H9 (cell line): ENCODE measurements at places on chromosomes 11 and 22.

DNA sequence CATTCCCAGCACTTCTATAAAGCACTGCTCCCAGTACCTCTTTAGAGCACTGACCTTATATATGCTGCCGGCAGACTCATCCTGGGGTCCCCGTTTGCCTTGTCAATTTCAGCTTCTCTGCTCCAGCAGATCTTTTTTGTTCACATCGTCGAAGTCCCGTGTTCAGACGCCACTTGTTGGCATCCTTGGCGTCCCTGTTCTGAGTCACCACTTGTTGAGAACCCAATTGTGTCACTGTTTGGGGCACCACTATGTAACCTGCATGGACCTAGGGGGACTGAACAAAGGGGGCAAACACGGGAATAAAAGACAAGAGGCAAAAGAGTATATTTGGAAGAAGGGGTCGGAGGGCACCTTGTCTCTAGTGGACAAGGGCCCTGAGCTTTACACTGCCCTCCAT lies 25.5 kb downstream of the OR10A6 start:
- DNase-seq = no peak

DNA sequence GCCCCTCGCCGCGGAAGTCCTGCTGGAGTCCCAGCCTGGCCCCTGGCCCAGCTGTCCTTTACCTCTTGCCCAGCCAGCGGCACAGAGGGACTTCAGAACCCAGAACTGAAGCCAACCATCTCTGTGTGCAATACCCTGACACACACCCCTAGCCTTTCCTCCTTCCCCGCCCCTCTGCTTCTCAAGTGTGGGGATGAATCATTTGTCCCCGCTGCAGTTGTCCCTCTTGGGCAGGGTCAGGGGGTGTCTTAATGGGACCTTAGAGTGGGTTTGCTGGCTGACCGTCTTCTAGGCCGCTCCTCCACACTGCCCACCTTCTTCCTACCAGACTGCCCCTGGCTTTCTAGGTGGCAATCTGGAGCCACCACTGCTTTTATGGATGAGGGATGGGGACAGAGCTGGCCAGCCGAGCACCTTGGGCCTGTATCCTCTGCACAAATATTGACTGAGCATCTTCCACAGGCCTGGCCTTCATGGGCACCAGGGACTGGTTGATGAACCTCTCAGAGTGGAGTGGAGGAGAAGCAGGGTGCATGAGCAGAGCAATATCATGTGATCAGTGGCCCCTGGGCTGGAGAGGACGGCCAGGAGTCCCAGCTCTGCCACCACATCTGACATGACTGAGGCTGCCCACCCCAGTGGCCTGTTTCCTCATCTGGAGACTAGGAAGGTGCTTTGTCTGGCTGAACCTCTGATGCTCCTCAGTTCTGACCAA lies 668 bp upstream of the CHST1 start:
- no peak for DNase-seq

DNA sequence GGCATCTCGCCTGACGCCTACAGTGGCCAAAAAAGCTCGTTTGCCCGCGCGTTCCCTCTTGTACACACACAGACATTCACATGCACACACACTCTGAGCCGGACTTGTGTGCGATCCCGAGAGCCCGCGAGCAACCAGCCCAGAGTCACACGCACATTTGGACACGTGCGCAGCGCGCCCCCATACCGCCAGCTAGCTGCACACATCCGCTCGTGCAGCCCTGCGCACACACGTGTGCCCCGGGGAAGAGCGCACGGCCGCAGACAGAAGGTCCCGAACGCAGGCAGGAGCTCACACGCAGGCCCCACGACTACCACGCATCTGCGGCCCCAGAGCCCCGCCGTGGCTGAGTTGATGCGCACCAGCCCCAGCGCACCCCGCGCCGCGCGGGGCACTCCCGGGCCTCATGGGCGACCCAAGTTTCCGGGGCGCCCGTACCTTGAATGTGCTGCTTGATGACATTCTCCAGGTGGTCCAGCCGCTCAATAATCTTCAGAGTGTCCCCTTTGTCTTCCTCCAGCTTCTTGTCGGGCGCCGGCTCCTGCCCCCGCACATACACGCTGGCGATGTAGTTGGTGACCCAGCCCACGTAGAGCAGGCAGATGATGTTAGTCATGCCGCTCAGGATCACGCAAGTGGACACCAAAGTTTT lies 758 bp downstream of the GALNT18 start:
- DNase-seq = no peak

- no peak for DNase-seq
These were observed 11.3 kb upstream of the TSGA10IP start for GRCh38 chr11:65934014-65934413.

- DNase-seq = no peak
These were observed 1349.0 kb downstream of the BRD1 start for GRCh38 chr22:48478529-48479265.

DNA sequence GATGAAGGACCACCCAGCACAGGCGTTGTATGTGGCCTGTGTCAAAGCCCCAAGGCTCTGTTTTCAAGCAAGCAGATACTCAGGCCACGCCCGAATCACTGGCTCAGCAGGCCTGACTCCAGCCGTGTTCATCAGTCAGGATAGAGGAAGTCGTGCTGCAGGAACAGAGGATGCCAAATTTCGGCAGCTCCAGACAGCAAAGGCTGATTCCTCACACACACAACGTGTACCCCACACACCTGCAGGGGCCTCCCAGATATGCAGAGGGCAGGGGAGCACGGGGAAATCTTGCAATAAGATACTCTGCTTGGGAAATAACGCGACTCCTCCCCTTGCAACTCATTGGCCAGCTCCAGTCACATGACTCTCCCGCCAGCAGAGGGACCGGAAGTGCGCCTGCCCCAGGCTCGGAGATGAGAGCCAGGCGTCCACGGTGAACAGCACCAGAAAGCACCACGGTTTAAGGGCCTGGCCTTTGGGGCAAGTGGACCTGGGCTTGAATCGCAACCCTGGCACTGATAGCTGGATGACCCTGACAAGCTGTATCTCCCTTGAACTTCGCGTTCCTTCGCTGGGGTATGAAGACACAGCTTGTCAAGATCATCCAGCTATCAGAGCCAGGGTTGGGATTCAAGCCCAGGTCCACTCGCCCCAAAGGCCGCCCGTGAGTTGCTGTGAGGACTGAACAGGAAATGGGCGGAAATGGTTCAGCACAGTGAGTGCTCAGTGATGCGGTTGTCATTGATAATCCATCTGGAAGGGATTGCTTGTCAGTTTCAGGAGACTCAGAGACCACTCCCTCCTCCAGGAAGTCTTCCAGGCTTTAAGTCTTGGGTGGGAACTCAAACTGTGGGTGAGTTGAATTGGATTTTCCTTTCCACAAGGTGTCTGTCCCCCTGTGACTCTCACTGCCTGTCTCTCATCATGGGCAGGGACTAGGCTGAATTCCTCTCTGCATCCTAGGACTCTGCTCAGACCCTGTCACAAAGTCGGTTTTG lies 88.5 kb downstream of the MYEOV start:
- DNase-seq = peak; percentile 41
